ENCODE measurements at places on chromosomes 12 and 14.

DNA sequence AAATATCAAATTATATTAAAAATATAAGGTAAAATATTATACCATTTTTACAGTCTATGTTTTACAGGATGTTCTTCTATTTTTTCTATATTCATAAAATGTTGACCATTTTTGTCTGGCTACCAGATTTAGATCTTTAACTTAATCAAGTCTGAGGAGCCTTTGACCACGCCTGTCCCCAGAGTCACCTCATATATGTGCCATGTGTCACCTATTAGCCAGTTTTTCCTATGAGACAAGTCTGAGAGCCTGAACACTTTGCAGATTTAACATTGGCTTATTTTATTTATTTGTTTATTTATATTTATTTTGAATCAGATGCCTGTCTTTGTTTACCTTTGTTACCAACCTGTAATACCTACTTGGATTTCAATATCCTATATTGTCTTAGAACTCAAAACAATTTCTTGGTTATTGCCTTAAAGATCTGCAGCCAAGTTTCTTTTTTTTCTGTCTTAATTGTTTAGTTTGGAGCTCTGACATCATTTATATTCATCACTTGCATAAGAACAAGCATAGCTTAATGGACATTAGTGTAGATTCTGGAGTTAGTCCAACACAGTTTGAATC lies 116.2 kb upstream of the ALX1 start:
- no peak for DNase-seq

GRCh38 chr14:30763891-30764290 lies 110.5 kb upstream of the COCH start:
- no peak for DNase-seq

GRCh38 chr12:25364529-25365339 lies 114.0 kb upstream of the KRAS start:
- DNase-seq = peak; percentile 23

GRCh38 chr12:112898380-112898779 lies 8.4 kb upstream of the OAS1 start:
- no peak for DNase-seq

DNA sequence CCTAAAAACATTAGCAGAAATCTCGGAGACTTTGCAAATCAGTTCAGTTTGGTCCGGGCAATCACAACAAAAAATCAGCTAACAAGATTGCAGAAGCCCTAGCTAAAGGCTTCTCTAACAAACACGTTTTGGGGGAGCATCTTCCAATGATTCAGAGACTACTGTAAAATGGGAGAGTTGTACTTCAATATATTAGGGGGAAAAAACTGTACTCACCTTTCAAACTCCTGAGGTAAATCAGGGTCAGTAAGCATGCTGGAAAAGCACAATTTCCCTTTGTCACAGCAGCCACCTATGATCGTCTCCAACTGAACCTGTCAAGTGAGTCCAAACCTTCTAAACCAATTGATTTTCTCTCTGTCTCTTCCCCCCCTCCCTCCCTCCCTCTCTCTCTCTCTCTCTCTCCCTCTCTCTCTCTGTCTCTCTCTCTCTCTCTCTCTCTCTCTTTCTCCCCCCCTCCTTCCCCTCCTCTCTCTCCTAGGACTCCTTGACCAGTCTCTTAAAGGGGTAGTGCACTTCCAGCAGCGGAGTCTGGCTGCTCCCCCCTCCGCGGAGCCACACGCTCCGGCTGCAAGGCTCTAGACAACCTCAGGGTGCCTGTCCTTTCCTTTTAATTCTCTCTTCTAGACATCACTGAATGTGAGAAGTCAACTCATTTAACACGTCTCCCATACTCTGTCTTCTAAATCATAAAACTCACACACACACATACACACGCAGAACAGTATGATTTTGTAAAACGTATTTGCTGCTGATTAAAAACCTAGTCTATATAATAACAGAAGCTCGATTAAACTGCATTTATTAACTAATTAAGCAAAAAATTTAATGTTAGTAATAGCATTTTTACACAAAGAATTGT lies at the start of gene SOX5:
Gene SOX5, minus strand, starts transcription at position 323 of the 862 bp plus-strand sequence. Its CDS starts 69 bp downstream, at position 254.
- no peak for DNase-seq

GRCh38 chr12:48999371-49000131 lies at the start of gene DDN:
Gene DDN, minus strand, starts transcription at chr12:48999375. Its CDS starts 88 bp downstream, at chr12:48999287.
- DNase-seq = peak; percentile 50

DNA sequence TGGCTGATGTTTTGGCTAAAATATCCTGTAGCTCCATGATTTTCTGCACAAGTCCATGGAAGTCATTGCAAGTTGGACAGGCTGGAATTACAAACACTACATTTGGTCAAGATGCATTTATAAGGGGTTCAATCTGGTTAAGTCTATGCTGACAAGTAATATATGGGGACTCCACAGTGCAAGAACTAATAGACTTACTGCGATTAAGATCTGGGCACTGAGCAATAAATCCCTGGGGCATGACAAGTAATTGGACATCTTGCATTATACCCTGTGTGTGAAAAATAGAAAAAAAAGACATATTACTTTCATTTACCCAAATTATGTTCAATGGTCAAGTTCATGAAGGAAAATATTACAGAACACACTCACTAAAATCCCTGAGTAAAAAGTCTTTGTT lies 99.1 kb downstream of the NELL2 start:
- no peak for DNase-seq

DNA sequence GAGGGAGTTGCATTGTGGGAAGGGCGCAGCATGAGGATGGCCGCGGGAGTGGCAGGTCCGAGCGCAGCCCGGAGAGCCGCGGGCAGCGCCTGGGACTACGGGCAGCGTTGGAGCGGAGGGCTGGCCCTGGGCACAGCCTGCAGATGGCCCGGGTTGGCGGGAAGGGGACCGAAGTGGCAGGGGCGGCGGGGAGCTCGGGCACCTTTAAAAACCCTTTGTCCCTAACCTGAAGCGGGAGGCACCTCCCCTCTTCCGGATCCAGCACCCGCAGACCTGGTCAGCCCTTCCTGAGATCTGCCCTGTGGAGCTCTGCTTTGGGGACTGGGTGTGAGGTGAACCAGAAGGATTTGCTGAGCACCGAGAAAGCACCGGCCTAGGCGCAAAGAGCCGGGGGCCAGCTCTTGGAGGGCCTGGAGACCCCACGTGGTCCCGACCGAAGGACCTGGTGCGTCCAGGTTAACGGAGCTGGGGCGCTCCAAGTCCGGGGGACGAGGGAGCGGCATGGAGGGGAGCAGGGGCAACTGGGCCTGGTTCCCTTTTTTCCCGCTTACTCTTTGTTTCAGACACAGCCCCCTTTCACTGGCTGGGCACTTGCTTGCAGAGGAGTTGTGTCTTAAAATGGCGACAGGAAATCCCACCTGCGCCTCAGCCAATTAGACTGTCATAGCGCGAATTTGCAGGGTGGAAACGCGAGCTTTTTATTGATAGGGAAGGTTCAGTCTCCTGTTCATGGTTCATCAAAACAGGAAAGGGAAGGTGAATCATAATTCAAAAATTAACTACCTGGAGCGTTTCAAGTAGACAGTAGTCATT lies 792 bp upstream of the SLC38A1 start:
- peak; percentile 75 for DNase-seq

DNA sequence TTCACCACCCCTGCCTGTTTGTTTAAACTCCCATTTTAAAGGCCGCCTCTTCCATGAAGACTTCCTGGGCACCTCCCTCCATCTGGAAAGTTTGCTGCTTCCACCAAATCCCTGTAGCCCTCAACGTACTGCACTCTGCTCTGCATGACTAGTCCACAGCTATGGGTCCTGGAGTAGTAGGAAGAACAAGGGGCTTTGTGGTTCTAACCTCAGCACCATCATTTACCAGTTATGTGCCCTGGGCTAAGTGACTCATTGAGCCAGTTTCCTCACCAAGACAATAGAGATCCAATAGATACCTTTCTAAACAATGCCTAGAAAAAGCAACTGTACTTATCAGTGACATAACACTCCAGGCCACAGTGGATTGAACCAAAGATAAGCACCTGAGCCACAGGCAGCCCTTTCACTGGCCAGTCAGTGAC lies 8.5 kb upstream of the LTBP2 start:
- DNase-seq = peak; percentile 32

DNA sequence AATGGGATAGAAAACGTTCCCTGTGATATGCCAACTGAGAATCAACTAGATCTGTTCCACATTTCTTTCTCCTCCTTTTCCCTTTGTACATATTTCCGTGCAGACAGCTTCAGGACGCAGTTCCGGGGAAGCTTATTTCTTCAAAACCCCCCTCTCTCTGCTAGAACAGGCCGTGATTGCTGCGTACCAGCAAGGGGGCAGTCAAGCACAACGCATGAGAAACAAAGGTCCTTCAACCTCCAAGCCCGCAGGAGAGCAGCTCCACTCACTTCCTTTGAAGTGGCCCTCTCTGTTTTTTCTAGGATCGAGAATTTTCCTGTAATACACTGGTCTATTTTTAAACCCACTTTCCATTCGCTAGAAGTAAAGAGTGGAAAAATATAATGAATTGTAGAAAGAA lies 80.8 kb downstream of the ZNF664 start:
- no peak for DNase-seq

DNA sequence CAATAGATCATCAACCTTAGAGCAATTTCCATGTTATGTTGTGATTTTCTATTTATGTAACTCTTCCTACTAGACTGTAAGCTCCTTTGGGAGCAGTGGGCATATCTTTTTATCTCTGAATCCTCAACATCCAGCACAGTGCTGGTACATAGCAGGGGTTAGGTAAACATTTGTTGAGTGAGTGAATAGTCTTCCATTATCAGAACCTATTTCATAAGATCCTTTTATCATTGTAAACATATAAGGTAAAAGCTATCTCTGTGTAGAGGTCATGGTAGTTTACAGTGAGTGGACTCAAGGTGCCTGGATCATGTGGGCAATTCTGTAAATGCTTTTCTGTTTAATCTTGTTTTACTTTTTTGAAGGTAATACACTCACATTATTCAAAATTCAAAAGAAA lies 15.1 kb downstream of the FKBP11 start:
- no peak for DNase-seq

DNA sequence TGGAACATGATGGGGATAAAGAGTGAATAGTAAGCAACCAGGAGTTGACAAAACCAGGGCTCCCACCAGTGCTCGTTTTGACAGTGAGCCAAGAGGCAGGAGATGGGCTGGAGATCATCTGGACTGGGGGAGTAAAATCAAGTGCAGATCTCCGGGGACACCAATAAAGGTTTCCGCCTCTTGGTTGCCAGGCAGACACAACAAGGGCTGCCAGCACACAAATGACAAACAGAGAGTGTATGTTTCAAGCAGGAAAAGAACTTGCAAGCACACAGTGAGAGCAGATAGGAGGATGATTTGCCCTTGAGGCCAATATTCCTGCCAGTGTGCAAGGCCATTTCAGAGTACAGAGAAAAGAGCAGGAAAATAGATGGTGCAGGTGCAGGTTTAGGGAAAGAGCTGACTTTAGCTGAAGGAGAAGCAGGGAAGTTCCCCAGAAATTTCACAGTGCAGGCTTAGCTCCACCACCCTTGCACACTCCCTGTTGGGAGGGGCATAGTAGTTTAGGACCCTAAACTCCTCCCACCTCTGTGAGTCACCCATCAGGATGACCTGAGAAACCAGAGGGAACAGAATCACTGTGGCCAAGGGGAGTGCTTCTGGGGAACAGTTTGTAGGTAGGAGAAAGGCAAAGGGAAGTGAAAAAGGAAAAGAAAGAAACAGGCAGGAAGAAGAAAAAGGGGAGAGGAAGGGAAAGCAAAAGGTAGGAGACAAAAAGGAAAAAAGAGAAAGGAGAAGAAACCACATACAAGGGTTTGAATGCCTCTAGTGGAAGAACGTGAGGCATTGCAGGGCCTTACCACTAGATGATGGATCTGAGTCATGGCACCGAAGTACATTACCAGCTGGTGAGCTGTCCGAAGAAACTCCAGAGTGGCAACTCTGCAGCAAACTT lies 404.4 kb downstream of the SLC6A15 start:
- no peak for DNase-seq

DNA sequence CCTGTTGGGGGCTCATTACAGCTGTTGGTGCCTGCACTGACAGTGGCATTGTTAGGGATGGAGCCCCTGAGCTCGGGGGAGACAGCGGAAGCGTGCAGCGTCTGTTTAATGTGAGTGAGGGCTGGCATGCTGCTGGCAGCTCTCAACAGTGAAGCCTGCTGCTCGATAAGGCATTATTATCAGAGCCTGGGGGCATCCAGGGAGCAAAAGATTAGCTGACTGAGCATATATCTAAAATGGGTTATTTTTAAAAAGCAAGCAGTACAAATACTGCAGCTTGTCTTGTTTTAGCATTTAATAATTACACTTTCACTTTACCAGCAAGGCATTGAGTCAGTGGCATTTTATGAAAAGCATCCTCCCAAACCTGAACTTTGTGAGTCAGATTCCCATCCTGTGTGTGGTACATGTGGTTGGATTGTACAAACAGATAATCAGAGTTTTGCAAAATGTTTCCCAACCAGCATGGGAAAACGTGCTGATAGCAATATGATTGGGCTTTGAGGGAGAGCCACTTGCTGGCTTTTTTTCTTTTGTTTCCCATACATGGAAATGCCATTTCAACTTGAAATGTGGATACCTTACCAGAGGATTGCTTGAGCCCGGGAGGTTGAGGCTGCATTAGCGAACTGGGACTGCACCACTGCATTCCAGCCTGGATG lies 150.8 kb downstream of the PRKCH start:
- DNase-seq = peak; percentile 71

GRCh38 chr12:90024262-90024661 lies 315.6 kb upstream of the ATP2B1 start:
- no peak for DNase-seq

DNA sequence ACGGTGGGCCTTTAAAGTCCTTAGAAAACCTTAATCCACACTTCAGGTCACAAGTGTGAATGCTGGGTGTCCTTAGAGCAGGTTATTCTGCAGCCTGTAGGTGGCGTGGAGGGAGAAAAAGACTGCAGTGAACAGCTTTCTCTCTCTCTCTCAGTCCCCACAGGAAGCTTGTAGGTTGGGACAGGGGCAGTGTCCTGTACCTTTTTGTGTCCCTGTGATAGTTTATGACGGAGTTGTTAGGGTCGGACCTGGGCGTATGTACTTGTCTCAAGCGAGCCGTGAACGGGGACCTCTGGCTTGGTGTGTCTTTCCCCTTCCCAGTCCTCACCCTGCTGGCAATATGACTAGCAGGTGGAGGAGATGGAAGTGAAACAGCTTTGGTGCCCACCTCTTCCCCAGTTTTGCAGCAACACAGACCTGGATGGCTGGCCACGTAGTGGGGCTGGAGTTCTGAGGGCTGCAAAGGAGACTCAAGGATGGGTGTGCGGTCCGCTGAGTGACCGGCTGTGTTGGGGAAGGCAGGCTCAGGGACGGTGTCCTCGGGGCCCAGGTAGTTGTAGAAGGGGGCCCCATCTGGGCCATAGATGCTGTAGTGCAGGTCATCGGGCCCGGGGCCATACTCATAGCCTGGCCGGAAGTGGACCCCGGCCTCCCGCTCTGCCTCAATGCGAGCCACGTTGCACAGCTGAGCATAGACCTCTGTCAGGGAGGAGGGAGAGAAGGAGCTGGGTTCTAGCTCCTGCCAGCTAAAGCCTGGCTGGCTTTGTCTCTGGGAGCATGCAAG lies 8.9 kb downstream of the ISCA2 start:
- no peak for DNase-seq

GRCh38 chr14:104142136-104142945 lies 4.0 kb downstream of the KIF26A start:
- DNase-seq = no peak

DNA sequence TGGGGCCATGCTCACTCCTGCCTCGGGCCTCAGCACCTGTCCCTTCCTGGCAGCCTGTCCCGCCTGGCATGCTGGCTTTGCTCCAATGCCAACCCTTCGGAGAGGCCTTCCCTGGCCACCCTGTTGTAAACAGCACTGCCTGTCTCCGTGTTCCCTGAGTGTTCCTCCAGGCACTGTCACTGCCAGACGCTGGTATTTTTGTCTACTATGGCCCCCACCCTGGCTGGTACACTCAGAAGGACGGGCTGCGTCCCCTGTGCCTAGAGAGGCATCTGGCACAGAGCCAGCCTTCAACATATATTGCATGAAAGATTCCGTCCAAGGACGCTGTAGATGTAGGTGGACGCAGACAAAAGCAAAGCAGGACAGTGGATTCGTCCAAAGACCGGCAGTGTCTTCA lies 2.7 kb upstream of the ASPG start:
- DNase-seq = no peak

Measured in CD4-positive, alpha-beta T cell treated with Interleukin-12 subunit alpha and Interleukin-12 subunit beta, for 1 hour (primary cell).